ENCODE measurements at places on chromosomes 5 and 9. TPM values are rescaled to one million over a fixed set of nuclear protein-coding genes. Genes with fewer than 3 reads are reported as not detected.

Gene KLHL3
- total RNA-seq = 22.0 TPM

- DNase-seq = no peak
Observed at GRCh38 chr5:146647656-146648199, 131.7 kb upstream of the GPR151 start.

DNA sequence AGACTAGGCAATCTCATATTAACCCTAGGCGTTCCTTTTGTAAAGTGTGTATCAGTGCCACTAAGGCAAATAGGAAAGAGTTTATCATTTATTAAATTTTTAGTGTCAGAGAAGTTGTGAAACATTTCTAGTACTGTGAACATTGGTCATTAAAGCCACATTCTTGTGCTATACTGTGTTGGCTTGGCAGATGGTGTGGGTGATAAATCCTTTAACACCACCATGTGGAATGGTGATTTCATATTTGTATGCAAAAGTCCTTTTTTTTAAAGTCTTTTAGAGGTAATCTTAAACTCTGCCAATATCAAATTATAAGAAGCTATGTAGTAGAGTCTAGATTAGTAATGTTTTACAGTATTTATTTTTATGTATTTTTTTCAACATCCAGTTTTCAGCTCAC is 18.1 kb downstream of the SLC12A2 start:
- DNase-seq = no peak

DNA sequence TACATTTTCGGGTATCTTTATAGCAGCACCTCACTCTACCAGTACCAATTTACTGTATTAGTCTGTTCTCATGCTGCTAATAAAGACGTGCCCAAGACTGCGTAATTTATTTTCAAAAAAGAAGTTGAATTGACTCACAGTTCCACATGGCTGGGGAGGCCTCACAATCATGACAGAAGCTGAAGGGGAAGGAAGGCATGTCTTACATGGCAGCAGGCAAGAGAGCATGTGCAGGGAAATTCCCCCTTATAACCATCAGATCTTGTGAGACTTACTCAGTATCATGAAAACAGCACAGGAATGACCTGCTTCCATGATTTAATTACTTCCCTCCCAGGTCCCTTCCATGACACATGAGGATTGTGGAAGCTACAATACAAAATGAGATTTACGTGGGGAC is 602.6 kb upstream of the DAB2 start:
- no peak for DNase-seq

Gene IL9
- not detected for total RNA-seq

Gene RORB
- total RNA-seq = not detected

- no peak for DNase-seq
Observed at GRCh38 chr5:74763504-74763903, 3.4 kb downstream of the GFM2 start.

Gene CDK5RAP2
- total RNA-seq = 102 TPM

Gene FIBCD1
- not detected for total RNA-seq

DNA sequence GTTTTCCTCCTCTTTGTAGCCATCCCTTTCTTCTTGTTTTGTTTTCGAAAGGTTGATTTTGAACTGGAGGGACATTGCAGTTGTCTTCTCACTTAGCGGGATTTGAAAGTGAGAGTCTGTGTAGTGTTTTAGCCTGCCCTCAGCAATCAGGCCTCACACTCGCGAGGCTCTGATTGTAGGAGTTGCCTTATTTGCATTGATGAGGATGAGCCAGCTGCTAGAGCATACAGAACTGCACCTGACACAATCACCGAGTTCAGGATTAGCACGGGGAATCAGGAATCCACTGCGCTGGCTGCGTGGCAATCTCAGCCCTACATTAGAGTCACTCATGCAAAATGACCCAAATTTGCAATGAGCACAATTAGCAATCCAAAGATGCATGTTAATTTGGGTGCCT is 122.5 kb upstream of the TMEM161B start:
- DNase-seq = no peak

Gene HTR1A
- total RNA-seq = not detected

Gene TMEM215
- not detected for total RNA-seq
